ENCODE measurements at places on chromosomes 11 and 22.

- peak; percentile 38 for DNase-seq
Observed at GRCh38 chr11:68460741-68461574, at the start of gene PPP6R3. Gene PPP6R3, plus strand, starts transcription at chr11:68460752. Its CDS starts 76,913 bp downstream, at chr11:68537665.

DNA sequence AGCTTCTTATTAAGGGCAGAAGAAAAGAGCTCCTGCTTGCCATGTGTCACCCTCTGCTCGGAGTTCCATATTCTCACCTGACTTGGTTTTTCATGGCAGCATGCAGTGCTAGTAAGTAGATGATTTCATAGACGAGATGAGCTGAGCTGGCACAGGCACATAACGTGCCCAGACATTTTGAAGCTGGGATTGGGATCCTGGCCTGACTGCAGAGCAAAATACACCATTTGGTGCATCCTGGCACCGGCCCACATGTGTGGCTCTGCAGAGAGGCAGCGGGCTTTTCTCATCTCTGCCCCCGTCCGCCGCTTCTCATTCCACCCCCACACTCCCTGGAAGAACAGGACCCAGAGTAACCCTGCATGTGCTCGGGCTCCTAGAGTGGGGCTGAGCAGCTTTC is 24.8 kb downstream of the FAM118A start:
- no peak for DNase-seq

- DNase-seq: no peak
Observed at GRCh38 chr11:68303982-68304780, 8.2 kb upstream of the LRP5 start.

DNA sequence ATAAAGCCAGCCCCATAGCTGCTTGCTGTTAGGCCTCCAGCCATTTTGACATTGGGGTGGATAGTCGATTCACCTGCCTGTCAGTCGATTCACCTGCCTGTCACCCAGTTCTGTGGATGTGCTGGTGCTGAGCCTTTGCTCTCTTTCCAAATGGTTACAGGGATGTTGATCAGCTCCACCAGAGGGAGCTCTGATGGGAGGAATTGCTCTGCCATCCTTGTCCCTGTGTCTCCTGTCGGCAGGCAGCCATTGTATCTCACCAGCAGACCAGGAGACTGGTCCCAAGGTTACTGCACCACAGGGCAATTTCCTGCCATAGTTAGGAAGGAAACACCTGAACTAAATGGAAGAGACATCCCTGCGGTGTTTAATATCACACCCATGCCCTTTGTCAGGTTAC is 6.1 kb downstream of the MPEG1 start:
- DNase-seq: peak; percentile 19

DNA sequence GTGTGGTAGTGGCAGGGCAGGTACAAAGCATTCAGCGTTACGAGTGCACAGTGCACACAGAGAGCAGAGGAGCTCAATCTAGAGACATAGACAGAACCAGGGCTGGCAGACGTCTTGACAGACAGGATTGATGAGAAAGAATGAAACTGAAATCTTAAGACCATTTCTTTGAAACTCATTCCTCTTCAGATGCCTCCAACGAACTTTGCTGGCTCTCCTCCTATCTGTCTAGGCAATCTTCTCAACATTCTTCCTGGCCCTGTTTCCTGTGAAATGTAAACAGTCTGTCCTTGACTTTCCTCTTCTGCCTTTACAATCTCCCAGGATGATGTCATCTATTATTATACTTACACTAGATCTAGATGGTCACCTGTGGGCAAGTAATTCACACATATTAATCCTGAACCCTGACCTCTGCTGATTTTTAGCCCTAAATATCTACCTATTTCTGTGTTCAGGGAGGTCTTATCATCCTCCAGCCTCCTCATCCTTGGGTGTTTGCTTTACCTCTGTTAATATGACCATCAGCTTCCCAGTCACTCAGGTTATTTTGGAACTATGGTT is 119.5 kb downstream of the ENTHD1 start:
- DNase-seq: peak; percentile 37

DNA sequence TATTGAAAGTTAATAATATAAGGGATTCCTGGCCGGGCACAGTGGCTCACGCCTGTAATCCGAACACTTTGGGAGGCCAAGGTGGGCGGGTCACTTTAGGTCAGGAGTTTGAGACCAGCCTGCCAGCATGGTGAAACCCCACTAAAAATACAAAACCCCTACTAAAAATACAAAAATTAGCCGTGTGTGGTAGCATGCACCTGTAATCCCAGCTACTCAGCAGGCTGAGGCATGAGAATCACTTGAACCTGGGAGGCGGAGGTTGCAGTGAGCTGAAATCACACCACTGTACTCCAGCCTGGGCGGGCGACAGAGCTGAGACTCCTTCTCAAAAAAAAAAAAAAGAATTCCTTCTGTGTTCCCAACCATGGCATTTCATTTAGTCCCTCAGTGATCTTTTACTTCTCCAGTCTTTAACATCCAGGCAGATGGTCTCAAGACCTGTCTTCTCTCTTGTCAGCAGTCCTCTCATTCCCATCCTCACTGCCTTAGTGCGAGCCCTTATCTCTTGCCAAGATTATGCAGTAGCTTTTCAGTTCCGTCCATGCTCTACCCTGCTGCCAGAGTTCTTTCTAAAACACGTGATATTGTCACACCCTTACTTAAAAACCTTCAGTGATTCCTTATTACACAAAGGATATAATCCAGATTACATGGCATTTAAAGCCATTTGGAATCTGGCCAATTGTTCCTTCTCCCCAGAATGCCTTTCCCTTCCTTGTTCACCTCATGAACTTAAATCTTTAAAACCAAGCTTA is 17.9 kb downstream of the RTN3 start:
- no peak for DNase-seq

DNA sequence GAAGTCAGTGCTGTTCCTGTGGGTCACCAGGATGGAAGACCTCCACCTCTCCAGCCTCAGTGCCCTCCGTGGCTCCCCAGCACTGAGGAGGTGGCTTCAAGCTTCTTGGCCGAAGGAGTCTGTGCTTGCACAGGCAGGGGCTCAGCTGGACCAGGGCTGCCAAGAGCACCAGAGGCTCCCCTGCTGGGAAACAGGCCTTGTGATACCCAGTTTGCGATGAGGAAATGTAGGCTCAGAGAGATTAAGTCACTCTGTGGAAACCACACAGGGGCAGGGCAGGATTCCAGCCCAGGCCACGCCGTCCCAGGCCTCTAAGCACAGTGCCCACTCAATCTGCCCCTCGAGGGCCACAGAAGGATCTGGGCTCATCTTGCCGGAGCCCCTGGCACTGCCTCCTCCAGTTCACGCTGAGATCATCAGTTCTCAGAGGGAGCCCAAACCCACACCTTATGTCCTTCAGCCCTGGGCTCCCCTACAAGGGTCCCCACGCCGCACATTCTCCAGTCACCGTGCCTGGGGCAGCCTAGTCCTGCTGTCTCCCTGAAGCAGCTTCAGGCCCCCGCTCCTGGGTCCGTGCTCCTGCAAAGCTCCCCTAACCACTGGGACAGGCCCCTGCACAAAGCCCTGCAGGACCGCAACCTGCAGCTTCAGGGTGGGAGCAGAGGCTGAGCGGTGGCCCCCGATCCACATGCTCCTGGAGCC is 21.6 kb downstream of the ANO1 start:
- DNase-seq: no peak

GRCh38 chr11:61737131-61737530 is 15.3 kb upstream of the MYRF start:
- no peak for DNase-seq

DNA sequence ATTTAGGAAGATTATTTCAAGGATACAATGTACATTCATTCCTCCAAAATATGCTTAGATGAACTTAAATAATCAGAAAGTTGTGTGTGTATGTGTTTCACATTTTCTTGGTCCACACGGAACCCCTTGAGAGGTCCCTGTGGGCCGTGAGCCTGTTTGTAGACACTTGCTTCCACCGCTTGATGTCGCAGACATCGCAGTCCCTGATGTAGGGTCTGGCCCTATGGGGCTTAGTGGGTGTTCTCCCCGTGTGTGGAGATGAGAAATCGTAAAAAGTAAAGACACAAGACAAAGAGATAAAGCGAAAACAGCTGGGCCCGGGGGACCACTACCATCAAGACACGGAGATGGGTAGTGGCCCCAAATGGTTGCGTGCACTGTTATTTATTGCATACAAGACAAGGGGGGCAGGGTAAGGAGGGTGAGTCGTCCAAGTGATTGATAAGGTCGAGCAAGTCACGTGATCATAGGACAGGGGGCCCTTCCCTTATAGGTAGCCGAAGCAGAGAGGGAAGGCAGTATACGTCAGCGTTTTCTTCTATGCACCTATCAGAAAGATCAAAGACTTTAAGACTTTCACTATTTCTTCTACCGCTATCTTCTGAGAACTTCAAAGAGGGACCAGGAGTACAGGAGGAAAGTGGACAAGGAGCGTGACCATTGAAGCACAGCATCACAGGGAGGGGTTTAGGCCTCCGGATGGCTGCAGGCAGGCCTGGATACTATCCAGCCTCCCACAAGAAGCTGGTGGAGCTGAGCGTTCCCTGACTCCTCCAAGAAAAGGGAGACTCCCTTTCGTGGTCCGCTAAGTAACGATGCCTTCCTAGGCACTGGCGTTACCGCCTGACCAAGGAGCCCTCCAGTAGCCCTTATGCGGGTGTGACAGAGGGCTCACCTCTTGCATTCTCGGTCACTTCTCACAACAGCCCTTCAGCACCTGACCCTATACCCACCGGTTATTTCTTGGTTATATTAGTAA is 1.2 kb upstream of the APOBEC3C start:
- no peak for DNase-seq

DNA sequence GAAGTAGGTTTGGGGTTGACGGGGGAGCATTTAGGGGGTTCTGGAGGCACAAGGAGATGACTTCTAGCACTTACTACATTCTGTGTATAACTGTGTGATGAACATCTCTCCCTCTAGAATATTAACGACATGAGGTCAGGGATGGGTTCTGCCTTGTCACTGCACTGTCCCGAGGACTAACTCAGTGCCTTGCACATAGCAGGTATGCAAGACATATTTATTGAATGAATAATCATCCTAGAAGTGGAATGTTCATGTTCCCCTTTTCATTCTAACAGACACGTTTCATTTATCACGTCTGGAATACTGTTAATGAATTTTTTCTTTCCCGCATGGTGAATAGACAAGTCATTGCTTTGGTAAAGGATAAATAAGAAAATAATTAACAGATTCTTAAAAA is 12.6 kb downstream of the SYT13 start:
- no peak for DNase-seq

- no peak for DNase-seq
Observed at GRCh38 chr22:30308518-30309230, 18.1 kb downstream of the TBC1D10A start.

GRCh38 chr11:71284525-71285092 is 32.2 kb upstream of the SHANK2 start:
- no peak for DNase-seq

DNA sequence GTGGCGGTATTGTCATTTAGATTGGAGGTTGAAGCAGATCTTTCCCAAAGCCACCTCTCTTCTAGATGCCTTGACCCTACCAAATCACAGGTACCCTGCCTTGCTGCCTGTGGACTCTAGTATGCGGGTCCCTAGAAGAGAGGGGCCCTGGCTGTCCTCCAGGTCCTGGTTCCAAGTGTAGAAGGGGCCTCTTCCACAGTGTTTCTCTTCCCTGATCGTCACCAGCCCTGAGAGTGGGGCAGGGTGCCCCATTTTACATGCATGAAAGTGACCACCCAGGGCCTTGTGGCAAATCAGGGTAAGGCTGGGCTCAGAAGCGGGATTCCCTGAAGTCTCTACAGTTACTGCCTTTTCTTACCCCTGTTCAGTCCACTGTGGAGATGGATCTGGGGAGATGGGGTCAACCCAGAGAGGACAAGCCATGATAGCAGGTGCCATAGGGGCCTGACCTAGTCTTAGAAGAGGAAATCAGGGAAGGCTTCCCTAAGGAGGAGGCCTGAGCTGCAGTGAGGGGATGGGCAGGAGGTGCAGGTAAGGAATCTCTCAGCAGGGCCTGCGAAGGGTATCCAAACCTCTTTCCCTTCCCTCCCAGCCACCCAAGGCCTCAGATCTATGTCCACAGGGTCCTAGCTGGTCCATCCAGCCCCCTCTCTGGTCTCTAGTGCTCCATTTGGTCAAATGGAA is 1.2 kb upstream of the LRRC32 start:
- DNase-seq: no peak

GRCh38 chr11:104999721-105000120 is 23.2 kb downstream of the CASP5 start:
- no peak for DNase-seq

GRCh38 chr22:36182857-36183256 is 18.8 kb downstream of the APOL4 start:
- DNase-seq: no peak

GRCh38 chr22:19739448-19739895 is 16.1 kb downstream of the GP1BB start:
- DNase-seq: no peak

GRCh38 chr11:86374069-86374468 is 618 bp upstream of the CCDC81 start:
- no peak for DNase-seq

- no peak for DNase-seq
Observed at GRCh38 chr11:68335683-68336082, 23.3 kb downstream of the LRP5 start.

Data from CD4-positive, alpha-beta T cell treated with Interleukin-4 for 1 hour (primary cell).